ENCODE measurements at places on chromosomes 3 and 15.

DNA sequence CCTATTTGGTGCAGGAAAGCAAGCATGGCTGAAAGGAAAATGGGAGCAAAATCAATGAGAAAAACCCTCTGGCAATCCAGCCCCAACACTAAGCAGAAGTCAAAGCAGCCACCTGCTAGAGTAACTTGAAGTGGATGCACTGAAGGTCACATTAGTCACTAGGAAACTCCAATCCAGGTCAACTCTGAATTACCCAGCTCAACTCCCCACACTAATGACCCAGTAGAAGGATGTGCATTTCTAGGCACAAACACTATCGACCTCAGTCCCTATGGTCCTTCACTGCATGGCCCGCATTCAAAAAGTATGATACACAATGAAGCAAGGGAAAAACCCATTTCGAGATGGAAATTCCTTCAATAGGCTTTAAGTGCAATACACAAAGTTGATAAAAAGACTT, 80.6 kb downstream of the RAD18 start:
- no peak for DNase-seq

GRCh38 chr3:114241262-114241661, 3.9 kb upstream of the ZNF80 start:
- DNase-seq: no peak

DNA sequence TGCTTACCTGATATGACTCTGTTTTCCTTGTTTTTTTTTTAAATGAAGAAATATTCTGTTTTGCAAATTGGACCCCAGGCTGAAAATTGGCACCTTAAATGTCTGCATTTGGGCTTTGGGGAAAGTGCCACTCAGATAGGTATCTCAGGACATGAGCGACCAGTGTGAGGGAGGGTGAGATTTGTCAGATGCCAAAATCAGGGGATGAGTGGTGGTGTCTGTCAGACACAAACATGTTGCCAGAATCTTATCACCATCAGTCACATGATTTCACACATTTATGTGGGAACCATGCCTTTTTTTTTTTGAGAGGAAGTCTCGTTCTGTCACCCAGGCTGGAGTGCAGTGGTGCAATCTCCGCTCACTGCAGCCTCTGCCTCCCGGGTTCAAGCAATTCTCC, 75.6 kb upstream of the OSBPL11 start:
- DNase-seq: no peak

DNA sequence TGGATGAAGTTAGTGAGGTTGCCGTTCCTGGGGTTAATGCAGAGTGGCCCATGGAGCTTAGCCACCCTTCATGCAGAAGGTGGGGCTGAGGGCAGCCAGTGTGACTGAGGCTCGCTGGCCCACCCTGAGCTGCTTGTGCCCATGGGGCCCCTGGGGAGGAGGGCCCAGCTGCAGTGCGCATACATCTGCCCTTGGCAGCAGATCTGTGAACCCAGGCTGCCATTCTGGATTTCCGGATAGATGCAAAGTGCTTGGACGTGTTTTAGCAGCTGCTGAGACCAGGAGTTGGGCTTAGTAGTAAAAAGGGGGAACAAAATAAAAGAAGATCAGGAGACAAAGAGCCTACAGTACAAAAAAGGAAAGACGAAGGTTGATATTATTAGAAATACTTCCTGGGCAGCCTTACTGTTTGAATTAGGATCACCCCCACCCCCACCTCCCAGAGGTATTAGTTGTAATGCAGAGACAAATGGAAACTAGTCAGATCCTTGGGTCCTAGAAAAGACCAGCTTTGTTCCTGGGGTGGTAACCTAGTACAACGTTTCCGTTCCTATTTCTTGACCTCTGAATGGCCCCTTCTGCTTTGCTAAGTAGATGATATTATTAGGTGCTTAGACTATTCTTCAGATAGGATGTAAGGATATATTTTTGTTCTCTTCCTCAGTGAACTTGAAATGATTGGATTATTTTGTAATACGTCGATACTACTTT, 70.2 kb downstream of the IGF1R start:
- no peak for DNase-seq

GRCh38 chr15:88423331-88423730, 43.9 kb downstream of the MRPL46 start:
- DNase-seq: no peak

DNA sequence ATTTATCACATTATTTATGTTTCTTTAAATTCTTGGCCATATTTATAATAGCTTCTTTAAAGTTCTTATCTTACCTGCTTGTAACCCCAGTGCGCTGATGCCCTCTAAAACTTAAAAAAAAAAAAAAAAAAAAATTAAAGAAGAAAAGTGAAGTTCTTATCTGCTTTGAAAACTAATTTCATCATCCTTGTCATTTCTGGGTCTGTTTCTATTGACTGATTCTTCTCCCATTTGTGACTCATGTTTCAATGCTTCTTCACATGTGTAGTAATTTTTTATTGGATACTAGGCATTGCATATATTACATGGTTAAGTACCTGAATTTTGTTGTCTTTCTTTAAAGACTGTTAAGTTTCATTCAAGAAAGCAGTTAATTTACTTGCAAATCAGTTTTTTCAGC, 3.4 kb upstream of the SEC22A start:
- no peak for DNase-seq

DNA sequence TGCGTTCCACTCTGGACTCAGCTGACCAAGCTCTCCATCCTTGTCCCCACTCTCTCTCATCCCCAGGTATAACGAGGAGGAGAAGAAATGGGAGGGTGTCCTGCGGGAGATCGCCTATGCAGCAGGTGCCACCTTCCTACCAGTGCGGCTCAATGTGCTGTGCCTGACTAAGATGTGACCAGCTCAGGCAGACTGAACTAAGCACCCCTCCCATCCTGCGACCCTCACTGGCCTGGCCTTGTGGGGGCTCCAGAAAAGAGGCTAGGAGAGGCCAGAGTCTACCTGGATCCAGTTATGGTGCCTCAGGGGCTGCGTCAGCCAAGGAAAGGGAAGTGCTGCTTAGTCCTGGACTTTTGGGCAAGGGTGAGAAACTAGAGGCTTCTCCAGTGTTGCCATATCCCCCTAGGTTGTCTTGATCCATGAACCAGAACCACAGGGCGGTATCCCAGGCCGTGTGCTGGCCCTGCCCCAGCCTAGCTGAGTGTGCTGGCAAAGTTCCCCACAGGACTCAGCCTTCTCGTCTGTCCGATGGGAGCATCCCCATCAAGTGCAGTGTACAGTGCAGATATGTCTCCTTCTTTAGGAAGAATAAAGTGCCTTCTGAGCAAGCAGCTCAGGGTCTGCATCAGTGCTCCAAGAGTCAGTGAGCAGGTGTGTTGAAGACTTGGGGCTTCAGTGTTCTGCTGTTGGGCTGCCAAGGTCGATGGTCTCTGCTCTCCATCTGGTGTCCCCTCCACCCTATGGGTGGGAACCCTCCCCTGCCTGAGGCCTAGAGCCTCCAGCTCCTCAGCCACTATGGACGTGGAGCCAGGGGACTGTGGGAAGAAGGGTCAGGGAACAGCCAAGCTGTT, 6.7 kb downstream of the KLHL40 start:
- DNase-seq: no peak

DNA sequence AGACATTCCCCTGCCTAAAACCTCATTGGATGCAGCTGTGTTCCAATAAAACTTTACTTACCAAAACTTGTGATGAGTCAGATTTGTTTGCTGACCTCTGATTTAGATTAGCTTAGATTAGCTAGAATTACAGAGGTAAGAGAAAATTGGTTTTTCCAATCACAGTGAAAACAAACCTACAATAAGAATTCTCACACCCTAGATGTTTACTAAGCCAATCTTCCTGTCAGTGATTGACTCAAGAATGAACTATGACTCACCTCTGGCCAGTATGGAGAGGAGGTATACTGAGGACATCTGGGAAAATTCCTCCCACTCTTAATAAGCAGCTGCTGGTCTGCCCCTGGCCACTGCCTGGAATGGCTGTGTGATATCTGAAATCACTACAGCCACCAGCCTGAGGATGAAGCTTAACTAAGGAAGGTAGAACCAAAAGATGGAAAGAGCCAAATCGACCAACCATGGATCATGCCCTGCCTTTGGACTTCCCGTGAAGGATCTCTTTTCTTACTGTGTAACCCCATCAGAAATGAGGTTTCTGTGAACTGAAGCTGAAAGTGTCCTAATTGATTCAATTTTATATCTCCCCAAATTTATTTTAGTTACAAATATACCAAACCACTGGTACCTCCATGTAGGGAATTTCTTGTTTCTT, 19.0 kb upstream of the GHSR start:
- DNase-seq: no peak

GRCh38 chr3:125125821-125126245, 70.0 kb upstream of the HEG1 start:
- no peak for DNase-seq

DNA sequence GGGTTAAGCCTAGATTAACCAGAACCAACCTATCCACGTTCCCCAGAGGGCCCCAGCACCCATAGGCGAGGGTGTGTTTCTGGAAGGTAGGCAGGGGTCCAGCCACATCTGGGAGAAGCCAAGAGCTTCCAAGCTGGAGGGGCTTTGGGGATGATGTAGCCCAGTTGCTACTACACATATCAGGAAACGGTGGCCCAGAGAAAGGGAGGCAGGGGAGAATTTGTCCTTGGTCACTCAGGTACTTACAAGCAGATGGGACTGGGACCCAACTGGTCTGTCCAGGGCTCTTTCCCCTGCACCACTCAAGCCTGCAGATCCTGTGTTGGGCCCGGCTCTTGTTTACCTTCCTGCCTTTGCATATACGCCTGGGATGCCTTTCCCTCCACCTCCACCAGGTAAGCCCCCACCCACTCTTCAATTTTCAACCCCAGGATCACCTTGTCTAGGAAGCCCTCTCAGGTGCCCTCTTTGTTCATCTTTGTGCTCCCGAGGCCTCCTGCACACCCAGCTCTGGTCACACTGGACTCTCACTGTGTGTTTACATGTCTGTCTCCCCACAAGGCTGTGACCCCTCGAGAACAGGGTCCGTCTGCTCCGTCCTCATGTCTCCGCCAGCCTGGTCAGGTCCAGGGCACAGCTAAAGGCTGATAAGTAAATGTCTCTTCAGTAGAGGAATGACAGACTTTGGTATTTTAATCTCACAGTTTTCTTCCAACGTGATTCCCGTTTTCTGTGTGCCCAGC, 204.4 kb upstream of the LINGO1 start:
- no peak for DNase-seq

DNA sequence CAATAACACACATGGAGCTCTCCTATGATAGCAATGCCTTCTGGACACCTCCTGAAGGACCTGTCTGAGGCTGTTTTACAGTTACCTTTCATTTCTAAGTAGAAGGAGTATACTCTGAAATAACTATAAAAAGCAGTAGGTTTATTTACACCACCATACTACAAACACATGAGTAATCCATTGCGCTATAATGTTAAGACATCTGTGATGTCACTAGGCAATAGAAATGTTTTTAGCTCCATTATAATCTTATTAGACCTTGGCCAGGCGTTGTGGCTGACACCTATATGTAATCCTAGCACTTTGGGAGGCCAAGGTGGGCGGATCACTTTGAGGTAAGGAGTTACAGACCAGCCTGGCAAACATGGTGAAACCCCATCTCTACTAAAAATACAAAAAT, 24.7 kb downstream of the PXK start:
- DNase-seq: no peak

- DNase-seq: no peak
Measured at GRCh38 chr3:24601066-24601939, 106.7 kb upstream of the THRB start.

DNA sequence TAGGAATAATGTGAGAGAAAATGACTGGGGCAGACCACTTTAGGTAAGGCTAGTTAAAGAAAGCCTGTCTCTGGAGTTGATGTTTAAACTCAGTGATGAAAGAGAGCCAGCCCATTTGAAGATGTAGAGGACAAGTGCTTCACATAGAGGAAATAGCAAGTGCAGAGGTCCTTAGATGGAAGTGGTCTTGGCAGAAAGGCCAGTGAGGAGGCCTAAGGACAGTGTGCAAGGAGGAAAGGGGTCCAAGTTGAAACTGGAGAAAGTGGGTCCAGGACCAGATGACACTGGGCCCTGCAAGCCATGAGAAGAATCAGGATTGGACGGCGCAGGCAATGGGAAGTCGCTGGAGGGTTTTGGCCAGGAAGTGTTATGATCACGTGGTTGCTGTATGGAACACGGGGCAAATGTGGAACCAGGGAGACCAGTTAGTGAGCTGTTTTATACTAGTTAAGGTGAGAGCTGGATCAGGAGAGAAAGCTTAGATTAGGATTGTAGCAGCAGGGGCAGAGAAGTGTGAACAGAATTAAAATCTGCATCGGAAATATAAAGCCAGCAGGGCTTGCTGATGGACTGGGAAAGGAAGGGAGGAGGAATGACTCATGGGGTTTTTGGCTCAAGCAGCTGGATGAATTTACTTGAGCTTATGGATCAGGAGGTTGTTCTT, 48.0 kb upstream of the SCAANT1 start:
- no peak for DNase-seq

Data from CD8-positive, alpha-beta memory T cell (primary cell).